ENCODE measurements at places on chromosomes 11 and 22. TPM values are rescaled to one million over a fixed set of nuclear protein-coding genes. Genes with fewer than 3 reads are reported as not detected.

GRCh38 chr11:45899448-45900174 is 7.5 kb downstream of the FREY1 start:
- peak; percentile 85 for DNase-seq

- no peak for DNase-seq
These were observed 15.2 kb downstream of the ROBO4 start for GRCh38 chr11:124882339-124883071.

DNA sequence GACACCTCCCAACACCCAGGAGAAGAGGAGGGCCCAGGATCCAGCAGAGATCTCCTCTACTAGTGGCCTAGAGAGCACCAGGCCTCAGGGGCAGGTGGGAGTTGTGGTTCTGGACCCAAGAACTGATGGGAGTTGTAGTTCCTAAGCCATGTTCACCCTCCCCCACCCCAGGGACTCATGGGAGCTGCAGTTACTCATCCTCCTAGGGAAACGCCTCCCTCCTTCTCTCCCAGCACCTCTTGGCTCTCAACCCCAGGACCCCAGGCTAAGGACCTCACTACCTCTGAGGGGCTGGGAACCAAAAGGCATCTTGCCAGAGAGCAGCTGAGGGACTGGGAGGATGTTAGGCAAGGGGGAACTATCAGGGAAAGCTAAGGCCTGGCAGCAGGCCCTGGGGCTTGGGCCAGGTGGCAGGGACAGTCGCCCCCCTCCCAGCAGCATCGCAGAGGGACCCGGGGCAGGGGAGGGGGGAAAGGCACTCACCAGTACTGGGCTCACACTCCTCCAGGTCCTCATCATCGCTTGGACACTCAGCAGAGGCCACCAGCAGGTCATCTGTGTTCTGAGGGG is 28.9 kb downstream of the SLC22A12 start:
- DNase-seq: no peak

DNA sequence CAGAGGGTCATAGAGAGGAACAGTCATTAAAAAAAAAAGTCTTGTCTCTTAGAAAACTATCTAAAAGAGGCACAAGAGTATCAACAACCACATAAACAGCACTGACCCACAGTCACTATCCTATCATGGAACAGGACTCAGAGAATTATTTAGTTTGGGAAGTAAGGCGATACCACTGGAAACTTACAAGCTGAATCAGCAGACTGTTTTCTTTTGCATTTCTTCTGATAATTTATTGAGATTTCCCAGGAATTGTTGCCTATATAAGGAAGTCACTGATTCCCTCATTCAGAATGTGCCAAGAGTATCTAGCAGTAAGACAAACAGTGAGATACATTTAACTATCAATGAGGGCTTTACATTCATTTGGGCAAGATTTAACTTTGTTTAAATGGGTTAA is 304.1 kb downstream of the GUCY1A2 start:
- no peak for DNase-seq

Gene GRK3
- 34.3 TPM for total RNA-seq
